A549 treated with AZD2906 at 1 μM for 4 hours (cell line): ENCODE measurements at places on chromosomes 1 and 21. TPM values are rescaled to one million over a fixed set of nuclear protein-coding genes. Genes with fewer than 3 reads are reported as not detected.

The TMIGD3 gene
- 0.08 TPM in 1 of 5 replicates, not detected in the others for total RNA-seq

The RGS8 gene
- total RNA-seq: not detected in 5 replicates

The IQCC gene
- 1.4 to 2.1 TPM (median 1.8 TPM) in 5 replicates for total RNA-seq

The TNFRSF9 gene
- 1.8 to 3.2 TPM (median 2.3 TPM) in 5 replicates for total RNA-seq

The LMOD1 gene
- total RNA-seq: not detected in 5 replicates

The L1TD1 gene
- total RNA-seq: not detected in 5 replicates

The TAL1 gene
- not detected in 5 replicates for total RNA-seq

The RNU1-3 gene
- total RNA-seq: 4.0 to 44.9 TPM (median 4.2 TPM) in 4 of 5 replicates, not detected in the other

The FCRL5 gene
- total RNA-seq: not detected in 5 replicates

The TNFSF4 gene
- total RNA-seq: 0.05 to 0.09 TPM (median 0.07 TPM) in 5 replicates

The MTF1 gene
- 4.1 to 5.4 TPM (median 4.5 TPM) in 5 replicates for total RNA-seq

The SLC1A7 gene
- total RNA-seq: 0.03 TPM in 1 of 5 replicates, not detected in the others

The PLA2G4A gene
- total RNA-seq: 7.6 to 9.8 TPM (median 8.8 TPM) in 5 replicates

The CD34 gene
- total RNA-seq: 0.02 to 0.06 TPM in 2 of 5 replicates, not detected in the others

The CKS1B gene
- total RNA-seq: 307 to 357 TPM (median 343 TPM) in 5 replicates

The OR2M3 gene
- total RNA-seq: not detected in 5 replicates

The DCST2 gene
- 0.37 to 1.2 TPM (median 0.71 TPM) in 5 replicates for total RNA-seq

The TRIM67 gene
- total RNA-seq: 0.07 to 0.17 TPM (median 0.12 TPM) in 5 replicates

The MACO1 gene
- total RNA-seq: 7.5 to 10.1 TPM (median 9.0 TPM) in 5 replicates

The EFCAB14 gene
- total RNA-seq: 22.4 to 31.7 TPM (median 26.4 TPM) in 5 replicates

The TNFAIP8L2 gene
- not detected in 5 replicates for total RNA-seq

The EPHA10 gene
- 0.95 to 1.4 TPM (median 1.1 TPM) in 5 replicates for total RNA-seq

The DSTYK gene
- total RNA-seq: 6.9 to 9.2 TPM (median 8.0 TPM) in 5 replicates

The THEM4 gene
- 12.9 to 13.5 TPM (median 13.2 TPM) in 5 replicates for total RNA-seq

The ETNK2 gene
- total RNA-seq: 21.2 to 27.6 TPM (median 23.9 TPM) in 5 replicates

The LCE3D gene
- total RNA-seq: 2.8 to 4.4 TPM (median 3.1 TPM) in 5 replicates

The SPATA45 gene
- total RNA-seq: not detected in 5 replicates

The KCND3 gene
- total RNA-seq: 0.02 to 0.03 TPM (median 0.03 TPM) in 3 of 5 replicates, not detected in the others

The COL6A1 gene
- 18.1 to 24.1 TPM (median 21.7 TPM) in 5 replicates for total RNA-seq

The ABCD3 gene
- 22.2 to 26.5 TPM (median 24.8 TPM) in 5 replicates for total RNA-seq

The RASAL2 gene
- total RNA-seq: 15.7 to 19.5 TPM (median 17.4 TPM) in 5 replicates

The PPM1J gene
- total RNA-seq: 0.79 to 1.0 TPM (median 0.90 TPM) in 5 replicates

The ERMAP gene
- total RNA-seq: 3.1 to 4.6 TPM (median 3.8 TPM) in 5 replicates

The TLR5 gene
- 0.13 to 0.24 TPM (median 0.19 TPM) in 5 replicates for total RNA-seq

The LCE1B gene
- 0.06 to 0.10 TPM (median 0.08 TPM) in 3 of 5 replicates, not detected in the others for total RNA-seq

The WNT3A gene
- 0.05 TPM in 2 of 5 replicates, not detected in the others for total RNA-seq

The HCRTR1 gene
- total RNA-seq: 0.09 TPM in 1 of 5 replicates, not detected in the others

The CELA2A gene
- total RNA-seq: not detected in 5 replicates

The CYP4Z1 gene
- not detected in 5 replicates for total RNA-seq
